Neural crest cell (in vitro differentiated cells): ENCODE measurements at places on chromosomes 13 and 19. TPM values are rescaled to one million over a fixed set of nuclear protein-coding genes. Genes with fewer than 3 reads are reported as not detected.

Gene CGB1
- total RNA-seq = not detected in 2 replicates

DNA sequence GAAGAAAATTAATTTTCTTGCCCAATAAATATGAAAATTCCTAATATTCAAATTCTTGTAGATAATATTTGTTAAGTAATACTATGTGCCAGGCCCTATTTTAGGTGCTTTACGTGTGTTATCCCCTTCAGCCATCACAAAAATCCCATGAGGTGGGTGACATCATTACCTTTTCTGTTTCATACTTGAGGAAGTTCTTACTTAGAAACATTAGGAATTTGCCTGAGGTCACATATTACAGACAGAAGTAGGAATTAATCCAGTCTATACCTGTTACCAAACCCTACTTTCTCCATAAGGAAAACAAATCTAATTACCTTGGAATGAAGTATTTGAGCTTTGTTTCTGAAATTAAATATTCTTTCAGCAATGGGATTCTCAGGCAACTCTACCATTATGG, 336.1 kb downstream of the GPC6 start:
- H3K4me3 ChIP-seq = no peak overlapping the region
- H3K4me1 ChIP-seq = peaks cover 9% of the 10 kb centered on the region
- H3K27me3 ChIP-seq = no peaks in the 10 kb centered on the region
- no peak for DNase-seq
- H3K36me3 ChIP-seq = no peaks in the 10 kb centered on the region
- no peak overlapping the region for H3K27ac ChIP-seq

DNA sequence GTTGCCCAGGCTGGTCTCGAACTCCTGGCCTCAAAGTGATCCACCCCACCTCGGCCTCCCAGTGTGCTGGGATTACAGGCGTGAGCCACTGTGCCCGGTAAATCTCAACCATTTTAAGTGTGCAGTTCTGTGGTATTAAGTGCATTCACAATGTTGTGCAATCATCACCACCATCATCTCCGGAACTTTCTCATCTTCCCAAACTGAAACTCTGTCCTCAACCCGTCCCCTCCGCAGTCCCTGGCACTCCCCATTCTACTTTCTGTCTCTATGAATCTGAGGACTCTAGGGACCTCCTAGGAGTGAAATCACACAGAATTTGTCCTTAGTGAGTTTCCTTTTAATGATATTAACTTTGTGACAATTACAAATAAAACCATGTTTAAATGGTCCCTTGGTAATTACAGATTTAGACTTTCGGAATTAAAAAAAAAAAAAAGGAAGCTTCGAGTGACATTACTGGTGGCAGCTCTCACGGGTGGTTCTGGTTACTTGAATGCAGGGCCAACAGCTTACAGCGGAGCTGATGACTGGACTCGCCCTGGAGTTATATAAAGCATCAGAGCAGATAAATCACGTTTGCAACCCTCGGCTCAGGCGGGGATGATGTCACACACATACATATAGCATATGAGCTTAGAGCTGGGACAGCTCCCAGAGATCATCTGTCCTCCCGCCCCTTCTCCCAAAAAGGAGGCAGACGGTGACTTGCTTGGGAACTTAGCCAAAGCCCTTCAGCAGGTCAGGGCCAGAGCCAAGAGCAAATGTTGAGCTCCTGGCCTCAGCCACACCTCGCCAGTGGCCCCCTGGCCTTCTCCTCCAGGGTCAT, 89.8 kb downstream of the ZNF557 start:
- no peaks in the 10 kb centered on the region for H3K4me1 ChIP-seq
- no peak for DNase-seq

DNA sequence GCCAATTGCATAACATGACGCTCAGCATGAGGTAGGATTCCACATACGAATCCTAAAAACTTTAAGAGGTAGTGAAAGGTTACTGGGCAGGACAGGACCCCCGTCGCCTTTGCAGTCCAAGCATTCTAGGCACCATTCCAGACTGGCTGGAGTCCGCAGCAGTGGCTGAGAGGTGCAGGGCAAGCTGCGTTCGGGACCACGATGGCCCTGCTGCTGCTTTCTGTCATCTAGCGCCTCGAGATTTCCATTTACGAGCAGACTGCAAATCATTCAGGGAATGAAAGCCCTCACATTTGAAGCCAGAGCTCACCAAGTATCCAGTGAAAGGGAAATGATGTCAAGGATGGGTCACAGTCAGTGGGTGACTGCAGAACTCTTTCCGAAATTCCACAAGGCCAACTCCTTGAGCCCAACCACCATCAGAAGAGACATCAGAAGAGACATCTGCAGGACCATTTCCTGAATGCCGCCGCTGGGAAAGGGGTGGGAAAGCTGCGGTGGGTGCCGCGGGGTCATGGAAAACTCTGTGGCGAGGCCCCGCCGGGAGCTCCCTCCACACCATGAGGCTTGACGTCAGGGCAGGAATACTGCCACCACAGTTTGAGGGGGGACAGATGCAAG, 88.3 kb downstream of the COL4A1 start:
- no peaks in the 10 kb centered on the region for H3K36me3 ChIP-seq
- H3K4me3 ChIP-seq = no peak overlapping the region
- no peak overlapping the region for H3K27ac ChIP-seq
- H3K4me1 ChIP-seq = peaks cover 26% of the 10 kb centered on the region
- no peak for DNase-seq
- no peaks in the 10 kb centered on the region for H3K27me3 ChIP-seq

DNA sequence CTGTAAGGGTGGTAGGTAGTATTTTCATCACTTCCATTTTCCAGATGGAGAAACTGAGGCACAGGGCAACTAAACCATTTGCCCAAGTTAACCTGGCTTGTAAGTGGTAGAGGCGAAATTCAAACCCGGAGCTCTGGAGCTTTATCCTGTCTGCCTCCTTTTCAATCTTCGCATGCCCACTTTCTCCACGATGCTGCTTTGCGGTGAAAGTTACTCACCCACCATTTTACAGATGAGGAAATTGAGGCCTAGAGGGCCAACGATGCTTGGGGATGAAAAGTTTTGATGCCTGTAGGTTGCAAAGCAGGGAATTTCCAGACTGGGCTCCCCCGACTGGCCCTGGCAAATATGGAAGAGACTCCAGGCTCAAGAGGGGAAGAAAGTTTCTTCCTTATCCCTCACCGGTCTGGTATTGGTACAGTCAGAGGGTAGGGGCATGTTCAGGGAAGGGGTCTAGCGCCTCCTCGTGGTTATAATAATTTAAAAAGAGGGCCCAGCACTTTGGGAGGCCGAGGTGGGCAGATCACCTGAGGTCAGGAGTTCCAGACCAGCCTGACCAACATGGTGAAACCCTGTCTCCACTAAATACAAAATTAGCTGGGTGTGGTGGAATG, 1.9 kb upstream of the SH2D3A start:
- no peak overlapping the region for H3K27ac ChIP-seq
- no peak overlapping the region for H3K4me3 ChIP-seq
- no peaks in the 10 kb centered on the region for H3K36me3 ChIP-seq
- H3K4me1 ChIP-seq = peaks cover 13% of the 10 kb centered on the region
- no peak for DNase-seq
- peaks cover 59% of the 10 kb centered on the region for H3K27me3 ChIP-seq

Gene TGDS
- total RNA-seq = 10.0 and 10.5 TPM in 2 replicates

Gene SAE1
- 272 and 280 TPM in 2 replicates for total RNA-seq

- no peaks in the 10 kb centered on the region for H3K36me3 ChIP-seq
- H3K4me3 ChIP-seq = no peak overlapping the region
- no peak for DNase-seq
- H3K4me1 ChIP-seq = no peaks in the 10 kb centered on the region
Measured at GRCh38 chr19:31326329-31327028, 22.8 kb downstream of the TSHZ3 start.

GRCh38 chr13:112839356-112840105, 129.5 kb upstream of the MCF2L start:
- H3K27ac ChIP-seq = no peak overlapping the region
- H3K36me3 ChIP-seq = peaks cover 20% of the 10 kb centered on the region
- DNase-seq = no peak
- H3K27me3 ChIP-seq = no peaks in the 10 kb centered on the region

GRCh38 chr19:19259741-19260140, 13.4 kb downstream of the TM6SF2 start:
- DNase-seq = no peak
- peaks cover 5% of the 10 kb centered on the region for H3K36me3 ChIP-seq
- H3K4me1 ChIP-seq = peaks cover 28% of the 10 kb centered on the region
- H3K27ac ChIP-seq = no peak overlapping the region

DNA sequence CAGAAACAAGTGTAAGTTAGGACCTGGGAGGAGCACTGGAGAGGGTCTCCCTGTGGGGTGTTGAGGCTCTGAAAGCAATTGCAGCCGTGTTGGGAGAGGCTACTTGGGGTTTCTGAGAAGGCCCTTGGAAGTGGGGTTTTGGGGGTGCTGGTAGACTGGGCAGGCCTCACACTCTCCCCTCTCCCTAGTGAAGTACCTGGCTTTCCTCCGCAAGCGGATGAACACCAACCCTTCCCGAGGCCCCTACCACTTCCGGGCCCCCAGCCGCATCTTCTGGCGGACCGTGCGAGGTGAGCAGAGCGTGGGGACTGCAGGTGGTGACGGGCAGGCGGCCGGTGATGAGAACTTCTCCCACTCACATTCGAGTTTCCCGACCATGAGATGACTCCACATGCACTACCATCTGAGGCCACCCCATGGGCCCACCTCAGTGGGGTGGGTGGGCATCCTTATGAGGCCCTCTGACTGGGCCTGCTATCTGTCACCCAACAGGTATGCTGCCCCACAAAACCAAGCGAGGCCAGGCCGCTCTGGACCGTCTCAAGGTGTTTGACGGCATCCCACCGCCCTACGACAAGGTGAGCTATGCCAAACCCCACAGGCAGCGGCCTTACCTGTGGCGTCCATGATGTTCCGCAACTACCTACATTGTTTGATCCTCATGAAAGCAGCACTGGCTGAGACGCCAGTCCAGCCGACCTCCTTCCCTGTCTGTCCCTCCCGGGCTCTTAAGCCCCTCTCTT, 3.0 kb downstream of the RPL13A start:
- peaks cover 44% of the 10 kb centered on the region for H3K4me1 ChIP-seq
- peak overlapping the region; percentile 98 for H3K4me3 ChIP-seq
- peaks cover 48% of the 10 kb centered on the region for H3K36me3 ChIP-seq
- peak overlapping the region; percentile 62 for H3K27ac ChIP-seq

DNA sequence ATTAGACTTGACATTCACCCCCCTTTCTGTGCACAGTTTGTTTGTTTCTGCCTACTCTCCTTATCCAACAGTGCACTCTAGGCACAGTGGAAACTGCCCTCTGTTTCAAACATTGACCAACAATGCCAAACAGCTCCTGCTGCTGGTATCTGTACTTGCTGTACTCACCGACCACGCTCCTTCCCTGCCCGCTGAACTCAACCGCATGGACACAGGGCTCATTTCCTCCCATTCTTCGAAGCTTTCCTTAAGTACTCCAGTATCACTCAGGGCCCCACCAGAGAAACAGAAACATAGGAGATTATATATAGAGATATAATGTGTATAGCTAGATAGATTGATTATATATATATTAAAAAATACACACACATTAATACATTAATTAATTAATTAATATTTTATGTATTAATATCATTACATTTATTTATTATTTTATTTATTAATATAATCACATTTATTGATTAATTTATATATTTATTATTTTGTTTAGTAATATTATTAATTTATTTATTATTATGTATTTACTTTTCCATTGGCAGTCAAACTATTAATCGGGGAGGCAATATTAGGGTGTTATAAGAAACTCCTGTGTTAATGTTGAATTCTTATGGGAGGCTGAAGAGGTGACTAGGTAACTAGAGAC, 1528.2 kb downstream of the EFNB2 start:
- H3K36me3 ChIP-seq = no peaks in the 10 kb centered on the region
- peaks cover 14% of the 10 kb centered on the region for H3K4me1 ChIP-seq
- no peaks in the 10 kb centered on the region for H3K27me3 ChIP-seq
- H3K27ac ChIP-seq = no peak overlapping the region

Gene TGFBR3L
- 0.32 and 0.44 TPM in 2 replicates for total RNA-seq

Gene PLK5
- total RNA-seq = not detected in 2 replicates

DNA sequence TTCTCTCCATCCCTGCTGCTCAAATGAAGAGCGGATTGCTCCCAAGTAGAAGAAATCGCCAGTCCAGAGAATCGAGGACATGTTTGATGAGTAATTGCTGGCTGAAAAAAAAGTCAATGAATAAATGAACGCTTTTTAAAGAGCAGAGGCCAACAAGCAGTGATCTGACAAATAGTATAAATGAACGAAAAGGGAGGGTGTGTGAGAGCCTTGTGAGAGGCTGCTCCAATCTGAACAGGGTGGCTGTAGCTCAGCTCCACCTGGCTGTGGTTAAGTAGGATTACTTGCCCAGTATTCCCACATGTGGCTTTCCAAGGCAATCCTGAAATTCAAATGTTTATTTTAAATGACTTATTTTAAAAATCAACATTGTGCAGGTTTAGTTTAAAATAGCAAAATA, 117.1 kb downstream of the TSHZ3 start:
- H3K36me3 ChIP-seq = no peaks in the 10 kb centered on the region
- no peak overlapping the region for H3K4me3 ChIP-seq
- no peaks in the 10 kb centered on the region for H3K4me1 ChIP-seq
- H3K27me3 ChIP-seq = peaks cover 14% of the 10 kb centered on the region
- no peak overlapping the region for H3K27ac ChIP-seq

DNA sequence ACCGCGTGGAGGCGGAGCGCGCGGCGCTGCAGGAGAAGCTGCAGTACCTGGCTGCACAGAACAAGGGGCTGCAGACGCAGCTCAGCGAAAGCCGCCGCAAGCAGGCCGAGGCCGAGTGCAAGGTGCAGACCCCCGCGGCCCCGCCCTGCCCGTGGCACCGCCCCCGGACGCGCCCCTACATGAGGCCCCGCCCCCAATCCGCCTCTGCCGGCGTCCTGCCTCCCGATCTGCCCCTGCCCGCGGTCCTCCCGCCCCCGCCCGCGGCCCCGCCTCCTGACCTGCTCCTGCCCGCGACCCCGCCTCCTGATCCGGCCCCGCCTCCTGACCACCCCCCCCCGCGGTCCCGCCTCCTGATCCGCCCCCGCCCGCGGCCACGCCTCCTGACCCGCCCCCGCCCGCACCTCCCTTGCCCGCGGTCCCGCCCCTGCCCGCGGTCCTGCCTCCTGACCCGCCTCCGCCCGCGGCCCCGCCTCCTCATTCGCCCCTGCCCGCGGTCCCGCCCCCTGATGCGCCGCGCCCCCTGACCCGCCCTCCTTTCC, 11.7 kb downstream of the PRR36 start:
- peaks cover 7% of the 10 kb centered on the region for H3K4me1 ChIP-seq
- no peaks in the 10 kb centered on the region for H3K36me3 ChIP-seq
- H3K27me3 ChIP-seq = peaks cover 45% of the 10 kb centered on the region
- H3K27ac ChIP-seq = no peak overlapping the region

GRCh38 chr13:44274771-44275205, 98.8 kb upstream of the SERP2 start:
- H3K4me1 ChIP-seq = peaks cover 11% of the 10 kb centered on the region
- H3K27me3 ChIP-seq = no peaks in the 10 kb centered on the region
- no peak overlapping the region for H3K4me3 ChIP-seq

DNA sequence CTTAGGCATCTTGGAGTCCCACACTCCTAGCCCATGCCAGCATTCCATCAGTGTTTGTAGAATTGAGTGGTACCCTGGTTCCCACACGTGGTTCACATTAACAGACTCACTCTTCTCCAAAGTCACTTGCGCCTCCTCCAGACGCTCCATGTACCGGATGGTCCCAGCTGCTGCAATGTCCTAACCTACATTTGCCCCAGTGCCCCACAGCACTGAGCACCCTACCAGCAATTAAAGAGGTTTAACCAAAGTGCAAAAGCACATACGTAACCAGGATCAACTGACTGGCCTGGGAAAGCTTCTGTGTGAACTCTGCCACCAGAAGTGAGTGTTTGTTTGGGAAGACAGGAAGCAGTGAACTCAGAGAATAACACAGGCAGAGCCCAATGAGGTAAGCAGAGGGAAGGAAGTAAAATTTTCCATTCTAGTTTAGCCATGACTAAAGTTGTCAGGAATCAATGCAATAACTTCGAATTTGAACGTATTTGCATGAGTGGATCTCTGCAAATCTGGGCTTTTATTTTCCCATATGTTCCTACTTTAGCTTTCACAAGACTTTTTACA, 7.3 kb upstream of the MEDAG start:
- DNase-seq = no peak
- H3K27ac ChIP-seq = no peak overlapping the region

GRCh38 chr19:30297969-30298368, 74.2 kb upstream of the ZNF536 start:
- no peak for DNase-seq
- peaks cover 16% of the 10 kb centered on the region for H3K4me1 ChIP-seq
- no peaks in the 10 kb centered on the region for H3K27me3 ChIP-seq
